NCI-H187 treated with DMSO at 0.1 percent for 48 hours (cell line): ENCODE measurements at places on chromosomes 3 and 15.

DNA sequence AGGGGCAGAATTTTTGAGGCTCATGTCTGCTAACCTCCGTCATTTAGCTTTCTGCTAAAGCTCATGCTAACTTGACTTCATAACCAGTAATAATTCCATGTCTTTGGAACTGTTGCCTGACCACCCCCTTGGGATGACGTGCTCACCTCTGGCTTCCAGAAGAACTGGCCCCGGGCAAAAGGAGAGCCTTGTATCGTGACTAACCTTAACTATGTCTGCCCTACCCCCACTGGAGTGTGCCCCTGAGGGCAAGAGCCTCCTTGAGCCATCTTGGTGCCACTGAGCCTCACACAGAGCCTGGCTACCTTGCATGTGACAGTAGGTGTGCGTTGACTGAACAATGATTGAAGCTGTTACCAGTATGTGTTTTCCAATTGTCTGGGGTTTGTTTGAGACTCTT, 4.7 kb downstream of the LRRK1 start:
- no peak for DNase-seq

GRCh38 chr3:120470870-120471269, 20.1 kb upstream of the FSTL1 start:
- DNase-seq: no peak

DNA sequence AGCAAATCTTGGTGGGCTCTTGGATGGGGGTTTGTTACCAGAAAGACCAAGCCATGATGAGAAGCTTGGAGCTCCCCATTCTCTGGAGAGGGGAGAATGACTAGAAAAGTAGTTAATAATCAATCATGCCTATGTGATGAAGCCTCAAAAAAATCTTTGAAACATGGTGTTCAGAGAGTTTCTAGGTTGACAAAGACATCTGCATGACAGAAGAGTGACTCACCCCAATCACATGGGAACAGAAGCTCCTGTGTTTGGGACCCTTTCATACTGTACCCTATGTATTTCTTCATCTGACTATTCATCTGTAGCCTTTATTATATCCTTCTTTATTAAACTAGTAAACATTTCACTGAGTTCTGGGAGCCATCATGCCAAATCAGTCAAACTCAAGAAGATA, 87.4 kb downstream of the BCHE start:
- no peak for DNase-seq

DNA sequence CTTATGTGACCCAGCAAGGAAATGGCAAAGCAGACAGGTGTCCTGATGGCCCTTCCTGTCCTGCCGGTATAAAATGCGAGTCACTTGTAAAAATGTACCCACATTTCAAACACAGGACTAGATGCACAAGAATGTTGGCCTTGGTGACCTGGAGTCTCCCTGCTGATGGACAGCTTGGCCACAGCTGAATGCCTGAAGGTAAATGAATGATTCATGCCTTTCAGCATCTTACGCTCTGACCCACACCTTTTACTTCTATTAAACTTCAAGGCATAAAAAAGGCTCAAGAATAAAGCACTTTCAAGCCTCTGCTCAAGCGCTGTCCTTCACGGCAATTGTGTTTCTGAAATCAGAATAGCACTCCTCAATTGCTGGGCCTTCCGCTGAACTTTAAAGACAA, 228.0 kb upstream of the SLCO3A1 start:
- no peak for DNase-seq

DNA sequence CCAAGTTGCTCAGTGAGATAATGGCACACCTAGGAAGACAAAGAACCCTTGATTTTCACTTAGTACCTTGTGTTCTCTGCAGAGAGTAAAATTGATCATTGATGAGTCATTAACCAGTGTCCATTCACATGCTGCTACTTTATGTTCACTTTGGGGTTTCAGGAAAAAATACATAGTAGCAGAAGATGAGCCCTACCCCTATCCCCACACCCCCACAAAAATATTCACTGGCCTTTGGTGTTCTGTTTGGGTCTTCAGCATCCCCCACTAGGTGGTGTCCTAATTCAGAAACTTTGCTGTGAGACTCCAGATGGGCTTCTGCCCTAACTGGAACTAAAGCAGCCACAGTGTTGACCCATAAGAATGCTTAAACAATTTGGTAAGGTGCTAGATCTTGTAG, 178.8 kb downstream of the KLHL25 start:
- no peak for DNase-seq
